ENCODE measurements at places on chromosomes 7 and 10.
A peak's percentile ranks its signal among the peaks of the same experiment; 100 is the strongest.

DNA sequence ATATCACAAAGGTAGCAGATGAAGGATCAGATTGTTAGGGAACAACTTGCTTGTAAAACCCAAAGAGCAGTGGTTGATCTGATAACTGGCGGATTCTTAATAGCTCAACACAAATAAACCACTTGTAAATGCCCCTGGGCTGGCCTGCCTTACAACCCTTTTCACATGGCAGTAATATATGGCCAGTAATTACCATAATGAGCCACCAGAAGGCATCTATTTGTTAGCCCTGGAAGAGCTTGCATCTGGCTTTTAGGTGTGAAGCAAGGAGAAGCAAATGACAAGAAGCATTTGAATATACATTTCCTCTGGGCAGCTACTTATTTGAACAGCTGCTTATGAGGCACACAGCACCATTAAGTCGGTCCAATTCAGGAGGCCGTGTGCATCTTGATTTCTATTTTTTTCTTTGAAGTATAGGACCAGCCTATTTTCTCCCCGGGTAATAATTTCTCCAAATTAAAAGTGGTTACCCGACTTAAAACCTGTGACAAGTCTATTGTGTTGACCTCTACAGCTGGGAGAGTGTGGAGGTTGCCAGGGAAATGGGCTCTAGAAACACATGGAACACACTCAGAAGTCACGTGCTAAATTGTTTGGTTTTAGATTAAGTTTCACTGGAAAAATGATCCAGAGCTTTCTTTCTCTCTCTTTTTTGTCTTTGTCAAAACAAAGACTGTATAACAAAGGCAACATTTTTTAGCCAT is 113.4 kb downstream of the SEM1 start:
- no peak for DNase-seq

- no peak for DNase-seq
These were observed 132.0 kb downstream of the RELN start for GRCh38 chr7:103857435-103857834.

DNA sequence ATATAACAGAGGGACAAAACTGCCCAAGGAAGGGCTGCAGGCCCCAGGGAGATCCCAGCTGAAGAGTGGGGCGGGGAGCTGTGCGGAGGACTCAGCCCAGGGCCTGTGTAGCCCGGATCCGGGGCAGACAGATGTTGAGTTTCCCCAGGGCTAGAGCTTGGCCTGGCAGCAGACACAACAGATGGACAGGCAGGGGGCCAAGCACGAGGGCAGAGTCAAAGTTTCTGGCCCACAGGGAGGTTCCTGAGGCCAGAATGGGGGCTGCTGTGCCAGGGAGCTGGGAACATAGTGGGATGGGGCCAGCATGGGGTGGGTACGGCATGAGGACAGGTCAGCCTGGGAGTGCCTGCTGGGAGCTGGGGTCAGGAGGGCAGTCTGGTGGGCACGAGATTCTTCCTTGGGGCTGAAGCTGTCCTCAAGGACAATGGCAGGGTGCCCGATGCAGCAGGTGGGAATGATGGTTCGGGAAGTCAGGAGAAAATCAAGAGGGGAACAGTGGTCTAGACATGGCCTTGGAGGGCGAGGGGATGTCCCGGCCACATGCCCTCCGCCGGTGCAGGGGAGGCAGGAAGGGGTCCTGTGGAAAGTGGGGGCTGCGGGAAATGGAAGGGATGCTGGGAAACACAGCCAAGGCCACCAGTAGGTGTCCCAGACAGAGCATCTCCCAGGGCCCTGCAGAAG is 519.1 kb upstream of the FOXK1 start:
- DNase-seq = no peak

DNA sequence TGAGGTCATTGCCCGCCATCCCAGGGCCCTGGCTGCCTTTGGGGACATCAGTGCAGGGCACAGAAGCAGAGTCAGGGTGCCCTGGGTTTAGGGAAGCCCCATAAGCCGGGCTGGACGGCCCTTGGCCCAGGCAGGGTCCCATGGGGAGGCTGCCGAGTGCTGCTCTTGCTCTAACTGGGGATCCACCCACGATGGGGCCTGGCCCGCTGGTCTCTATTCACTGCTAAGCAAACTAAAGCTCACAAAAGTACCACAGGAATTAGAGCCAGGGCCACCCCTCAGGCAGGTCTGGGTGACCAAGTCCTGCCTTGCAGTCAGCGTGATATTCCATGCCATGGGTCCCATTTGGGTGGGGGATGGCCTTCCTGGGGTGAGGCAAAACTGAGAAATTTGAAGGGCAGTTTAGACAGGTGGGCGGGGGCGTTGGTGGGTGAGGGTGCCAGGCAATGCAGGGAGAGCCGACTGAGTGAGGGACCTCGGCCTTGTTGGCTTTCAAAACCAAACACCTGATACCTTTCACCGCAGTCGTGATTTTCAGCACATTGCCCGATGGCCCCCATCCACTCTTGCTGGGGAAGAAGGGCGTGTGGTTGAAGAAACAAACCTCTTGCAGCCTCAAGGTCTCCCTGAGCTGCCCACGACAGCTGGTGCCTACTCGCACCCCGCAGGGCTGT is 92.8 kb upstream of the PPIF start:
- DNase-seq = no peak

DNA sequence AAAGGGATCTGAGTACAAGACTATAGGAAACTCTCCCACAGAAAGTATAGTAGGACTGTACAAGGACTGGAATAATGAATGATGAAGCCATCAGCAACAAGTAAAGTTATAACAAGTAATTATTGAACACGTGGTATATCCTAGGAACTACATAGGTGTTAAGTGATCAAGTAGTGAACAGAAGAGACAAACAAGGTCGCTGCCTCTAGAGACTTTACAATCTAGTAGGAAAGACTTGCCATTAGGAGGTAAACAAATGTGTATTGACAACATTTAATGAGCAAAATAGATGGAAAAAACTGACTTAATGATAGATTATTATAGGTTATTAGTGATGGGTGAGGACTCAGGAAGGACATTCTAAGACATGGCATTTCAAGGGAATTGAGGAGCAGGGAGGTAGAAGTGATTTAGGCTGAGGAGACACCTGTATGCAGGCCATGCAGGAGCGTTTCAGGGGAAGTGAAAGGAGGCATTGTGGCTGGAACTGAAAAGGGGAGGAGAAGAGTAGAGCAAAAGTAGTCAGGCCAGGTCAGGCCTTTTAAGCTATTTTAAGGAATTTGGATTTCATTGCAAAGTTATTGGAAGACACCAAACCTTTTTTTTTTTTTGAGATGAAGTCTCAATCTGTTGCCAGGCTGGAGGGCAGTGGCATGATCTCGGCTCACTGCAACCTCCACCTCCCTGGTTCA is 8.5 kb upstream of the GLCCI1 start:
- DNase-seq = no peak

DNA sequence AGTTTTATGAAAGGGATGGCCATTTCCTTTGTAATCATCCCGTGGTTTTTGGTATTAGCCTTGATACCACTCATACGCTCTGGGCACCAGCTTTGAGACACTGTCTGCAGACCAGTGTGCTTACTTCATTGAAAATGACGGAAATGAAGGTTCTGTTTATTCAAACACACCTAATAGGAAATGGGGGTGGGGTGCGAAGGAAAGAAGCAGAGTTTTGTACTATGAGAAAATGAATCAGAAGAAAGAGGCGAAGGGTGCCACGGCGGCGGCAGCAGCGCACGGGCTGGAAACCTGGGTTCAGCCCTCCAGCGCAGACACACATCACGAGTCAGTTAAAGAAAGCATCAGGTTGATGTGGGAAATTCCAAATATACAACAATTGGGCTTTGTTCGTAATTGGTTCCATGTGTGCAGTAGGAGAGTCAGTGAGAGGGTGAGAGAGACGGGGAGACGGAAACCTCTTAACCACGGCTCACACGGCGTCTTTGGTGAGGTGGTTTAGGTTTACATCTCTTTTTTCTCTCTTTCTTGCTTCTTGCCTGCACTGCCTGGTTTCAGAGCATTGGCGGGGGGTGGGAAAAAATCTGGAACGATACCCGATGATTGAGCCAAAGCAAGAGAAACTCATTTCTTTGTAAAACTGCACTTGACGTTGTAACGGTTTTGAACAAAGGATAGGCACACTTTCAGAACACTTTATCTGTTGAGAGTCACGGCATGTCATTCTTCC is 321.2 kb downstream of the FRMD4A start:
- peak; percentile 65 for DNase-seq

DNA sequence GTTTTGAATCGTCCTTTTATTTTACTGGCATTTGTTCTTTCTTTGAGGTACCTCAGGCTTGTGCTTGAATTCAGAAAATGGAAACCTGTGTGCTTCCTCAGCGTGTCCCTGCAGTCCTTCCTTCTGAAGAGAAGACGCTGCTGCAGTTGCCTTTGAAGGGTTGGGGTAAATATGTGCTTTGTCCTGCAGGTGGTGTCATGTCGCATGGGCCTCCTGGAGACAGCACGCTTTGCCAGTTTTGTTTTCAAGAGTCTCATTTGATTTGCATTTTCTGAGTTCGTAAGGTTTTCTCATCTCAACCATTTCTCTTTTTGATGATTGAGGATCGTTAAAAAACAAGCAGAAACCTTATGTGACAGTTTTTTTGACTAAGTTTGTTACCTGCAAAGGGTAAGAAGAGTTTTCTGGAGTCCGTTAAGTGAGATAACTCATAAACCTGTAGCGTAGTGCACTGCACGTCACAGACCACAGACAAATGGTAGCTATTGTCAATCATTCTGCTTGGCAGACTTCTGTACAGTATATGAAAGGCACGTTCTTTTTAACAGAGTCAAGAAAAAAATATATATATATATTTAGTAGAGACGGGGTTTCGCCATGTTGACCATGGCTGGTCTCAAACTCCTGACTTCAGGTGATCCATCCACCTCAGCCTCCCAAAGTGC is 57.0 kb downstream of the CDC123 start:
- DNase-seq = no peak

GRCh38 chr10:1050145-1050544 is 1.2 kb upstream of the IDI1 start:
- no peak for DNase-seq

DNA sequence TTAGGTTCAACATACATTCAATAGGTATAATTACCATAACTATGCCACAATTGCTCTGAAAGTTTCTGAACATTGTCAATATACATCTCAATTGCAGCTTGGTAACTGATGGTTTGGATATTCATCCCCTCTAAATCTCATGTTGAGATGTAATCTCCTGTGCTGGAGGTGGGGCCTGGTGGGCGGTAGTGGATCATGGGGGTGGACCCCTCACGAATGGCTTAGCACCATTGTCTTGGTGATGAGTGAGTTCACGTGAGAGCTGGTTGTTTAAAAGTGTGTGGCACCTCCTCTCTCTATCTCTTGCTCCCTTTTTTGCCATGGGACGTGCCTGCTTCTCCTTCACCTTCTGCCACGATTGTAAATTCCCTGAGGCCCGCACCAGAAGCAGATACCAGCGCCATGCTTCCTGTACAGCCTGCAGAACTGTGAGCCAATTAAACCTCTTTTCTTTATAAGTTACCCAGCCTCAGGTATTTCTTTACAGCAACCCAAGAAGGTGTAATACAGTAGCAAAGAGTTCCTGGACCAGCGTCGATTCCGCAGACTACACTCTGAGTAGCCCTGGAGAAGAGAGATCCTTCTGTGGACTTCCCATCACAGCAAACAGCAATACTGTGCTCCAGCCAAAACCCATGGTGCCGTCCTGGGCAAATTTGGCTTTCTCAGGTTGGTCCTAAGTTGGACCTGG is 83.8 kb upstream of the GRB10 start:
- no peak for DNase-seq

- no peak for DNase-seq
These were observed 26.7 kb downstream of the ZNF277 start for GRCh38 chr7:112233048-112233697.

DNA sequence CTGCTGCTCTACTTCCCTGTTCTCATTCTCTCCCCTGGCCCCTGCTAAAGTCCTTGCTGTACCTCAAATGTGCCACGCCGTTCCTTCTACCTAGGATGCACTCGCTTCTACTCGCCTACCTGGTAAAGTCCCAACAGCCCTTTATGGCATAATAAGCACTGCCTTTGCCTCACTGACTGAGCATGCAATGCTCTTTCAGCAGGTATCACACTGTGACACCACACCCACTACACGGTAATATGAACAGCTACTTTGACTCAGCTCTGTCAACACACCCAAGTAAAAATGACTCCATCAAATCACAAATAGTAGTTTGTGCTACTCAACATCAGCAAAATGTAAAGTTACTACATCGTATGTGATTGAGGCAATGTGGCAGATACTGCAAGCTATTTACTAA is 37.6 kb downstream of the FAM204A start:
- no peak for DNase-seq

- no peak for DNase-seq
These were observed 24.4 kb downstream of the CRPPA start for GRCh38 chr7:16396766-16397500.

- no peak for DNase-seq
These were observed 8.8 kb downstream of the AFAP1L2 start for GRCh38 chr10:114395366-114396022.

- no peak for DNase-seq
These were observed 159.2 kb downstream of the PRKG1 start for GRCh38 chr10:51233337-51234100.

GRCh38 chr7:106218546-106218945 is 66.2 kb downstream of the NAMPT start:
- no peak for DNase-seq

GRCh38 chr7:64905547-64905946 is 2.5 kb downstream of the ZNF273 start:
- no peak for DNase-seq

GRCh38 chr7:124246262-124246863 is 213.5 kb upstream of the TMEM229A start:
- DNase-seq = no peak

All from activated CD8-positive, alpha-beta memory T cell treated with anti-CD3 and anti-CD28 coated beads, Interleukin-2, amount 10 ng/mL, durations not matched to agents 7 days and 5 days (primary cell).